ENCODE measurements at places on chromosomes 2 and 18. TPM values are rescaled to one million over a fixed set of nuclear protein-coding genes. Genes with fewer than 3 reads are reported as not detected.
A peak's percentile ranks its signal among the peaks of the same experiment; 100 is the strongest.

- no peaks in the 10 kb centered on the region for H3K27me3 ChIP-seq
- peaks cover 59% of the 10 kb centered on the region for H3K36me3 ChIP-seq
- H3K4me3 ChIP-seq = no peak overlapping the region
Measured at GRCh38 chr2:239143858-239144712, 256.7 kb downstream of the HDAC4 start.

GRCh38 chr2:161386228-161386824 is 29.8 kb upstream of the TBR1 start:
- H3K27ac ChIP-seq = no peak overlapping the region
- H3K27me3 ChIP-seq = no peaks in the 10 kb centered on the region
- peaks cover 13% of the 10 kb centered on the region for H3K4me1 ChIP-seq
- no peak for DNase-seq

- H3K4me1 ChIP-seq = peaks cover 88% of the 10 kb centered on the region
- peak overlapping the region; percentile 7 for H3K4me3 ChIP-seq
- H3K36me3 ChIP-seq = no peaks in the 10 kb centered on the region
- peak; percentile 44 for DNase-seq
- H3K27ac ChIP-seq = peak overlapping the region; percentile 76
Measured at GRCh38 chr18:13377496-13377895, 158.9 kb downstream of the LDLRAD4 start.

- H3K4me1 ChIP-seq = no peaks in the 10 kb centered on the region
- H3K36me3 ChIP-seq = no peaks in the 10 kb centered on the region
- H3K27ac ChIP-seq = no peak overlapping the region
Measured at GRCh38 chr18:49619801-49620200, 57.9 kb downstream of the LIPG start.

Gene EML6
- total RNA-seq = 3.9 TPM

Gene CCL20
- total RNA-seq = 3.2 TPM

Gene IL1RL1
- total RNA-seq = 0.33 TPM

All from CD4-positive, alpha-beta memory T cell (primary cell).